ENCODE measurements at places on chromosomes 3 and 15.

DNA sequence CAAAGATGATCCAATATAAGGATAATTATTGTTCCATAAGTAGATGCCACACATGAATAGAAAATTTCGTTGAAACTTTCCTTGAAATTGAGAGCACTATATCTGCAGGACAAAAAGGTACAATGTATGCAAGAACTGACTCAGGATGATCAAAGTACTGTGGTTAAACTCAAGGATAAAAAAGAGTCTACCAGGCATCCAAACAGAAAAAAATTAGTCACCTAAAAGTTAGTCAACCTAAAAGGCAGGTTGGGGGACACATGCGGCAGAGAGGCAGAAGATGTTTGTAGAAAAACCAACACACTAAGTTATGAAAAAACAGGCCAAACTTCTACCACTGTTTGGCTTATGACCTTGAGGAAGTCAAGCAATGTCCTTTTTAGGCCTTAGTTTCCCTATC, 68.7 kb downstream of the GSK3B start:
- no peak for DNase-seq

DNA sequence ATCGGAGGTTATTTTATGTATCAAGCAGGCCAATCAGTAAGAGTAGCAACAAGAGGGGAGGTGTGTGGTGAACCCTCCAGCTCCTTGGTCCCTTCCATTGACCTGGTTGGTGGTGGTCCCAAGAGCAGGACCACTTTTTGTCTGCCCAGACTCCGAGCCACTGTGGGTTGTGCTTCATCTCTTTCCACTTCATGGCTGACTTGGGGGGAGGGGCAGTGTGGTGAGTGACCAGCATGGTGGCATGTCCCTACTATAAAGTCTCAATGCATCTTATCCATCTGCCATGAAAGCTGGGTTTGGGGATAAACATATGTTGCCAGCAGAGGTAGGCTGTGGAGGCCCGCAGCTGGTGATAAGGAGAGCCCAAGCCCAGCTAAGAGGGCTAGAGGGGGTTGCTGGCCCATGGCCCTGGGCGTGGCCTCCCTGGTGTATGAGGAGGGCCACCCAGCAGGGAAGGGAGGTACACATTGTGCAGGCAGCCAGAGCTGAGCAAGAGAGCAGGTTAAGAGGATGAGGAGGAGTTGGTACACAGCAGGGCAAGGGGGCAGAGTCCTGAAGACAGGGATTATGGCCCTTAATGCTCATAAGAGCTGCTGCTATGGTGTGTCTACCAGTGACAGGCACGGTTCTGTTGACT, 7.0 kb downstream of the AEN start:
- DNase-seq, result no peak

GRCh38 chr3:152564459-152564858, 270.5 kb upstream of the P2RY1 start:
- DNase-seq, result no peak

DNA sequence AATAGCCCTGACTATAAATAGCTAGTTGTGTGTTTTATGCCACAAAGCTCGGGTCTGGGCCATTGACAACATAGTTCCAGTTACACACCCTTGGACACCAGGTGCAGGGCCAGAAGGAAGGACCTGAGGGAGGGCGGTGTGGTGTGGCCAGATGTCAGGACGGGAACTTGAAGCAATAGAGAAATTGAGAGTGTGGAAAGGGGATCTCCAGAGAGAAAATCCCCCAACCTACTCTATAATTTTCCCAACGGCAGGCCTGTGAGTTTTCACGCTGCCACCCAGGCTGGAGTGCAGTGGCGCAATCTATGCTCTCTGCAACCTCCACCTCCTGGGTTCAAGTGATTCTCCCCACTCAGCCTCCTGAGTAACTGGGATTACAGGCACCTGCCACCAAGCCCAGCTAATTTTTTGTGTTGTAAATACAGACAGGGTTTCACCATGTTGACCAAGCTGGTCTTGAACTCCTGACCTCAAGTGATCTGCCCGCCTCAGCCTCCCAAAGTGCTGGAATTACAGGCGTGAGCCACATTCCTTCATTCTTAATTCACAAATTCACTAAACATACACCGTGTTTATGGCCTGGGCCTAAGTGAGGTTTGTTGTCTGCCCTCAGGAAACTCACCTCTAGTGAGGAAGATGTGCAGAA, 70.8 kb upstream of the KLF13 start:
- no peak for DNase-seq

DNA sequence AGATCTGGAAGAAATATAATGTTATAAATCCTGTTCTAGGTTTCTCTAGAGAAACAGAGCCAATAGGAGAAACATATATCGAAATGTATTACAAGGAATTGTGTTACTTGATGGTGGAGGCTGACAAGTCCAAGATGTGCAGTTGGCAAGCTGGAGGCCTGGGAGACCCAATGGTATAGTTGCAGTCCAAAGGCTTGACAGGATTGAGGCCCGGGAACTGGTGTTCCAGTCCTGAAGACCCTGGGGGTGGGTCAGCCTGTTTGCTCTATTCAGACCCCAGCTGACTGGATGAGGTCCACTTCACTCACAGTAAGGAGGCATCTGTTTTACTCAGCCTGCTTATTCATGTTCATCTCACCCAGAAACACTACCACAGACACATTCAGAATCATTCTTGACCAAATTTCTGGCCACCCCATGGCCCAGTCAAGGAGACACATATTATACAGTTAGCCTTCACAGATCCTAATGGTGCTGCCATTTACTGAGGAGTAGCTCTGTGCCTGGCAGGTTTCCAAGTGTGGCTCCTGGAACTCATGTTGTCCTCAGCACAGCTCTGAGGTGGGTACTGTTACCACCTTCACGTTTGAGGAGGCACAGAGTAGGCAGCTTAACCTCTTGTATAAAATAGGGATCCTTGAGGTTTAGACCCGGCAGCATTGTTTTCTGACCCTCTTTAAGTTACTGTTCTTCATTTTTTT, 3.7 kb downstream of the TRAK1 start:
- no peak for DNase-seq

- no peak for DNase-seq
These were observed 14.9 kb upstream of the C3orf22 start for GRCh38 chr3:126573492-126574117.

DNA sequence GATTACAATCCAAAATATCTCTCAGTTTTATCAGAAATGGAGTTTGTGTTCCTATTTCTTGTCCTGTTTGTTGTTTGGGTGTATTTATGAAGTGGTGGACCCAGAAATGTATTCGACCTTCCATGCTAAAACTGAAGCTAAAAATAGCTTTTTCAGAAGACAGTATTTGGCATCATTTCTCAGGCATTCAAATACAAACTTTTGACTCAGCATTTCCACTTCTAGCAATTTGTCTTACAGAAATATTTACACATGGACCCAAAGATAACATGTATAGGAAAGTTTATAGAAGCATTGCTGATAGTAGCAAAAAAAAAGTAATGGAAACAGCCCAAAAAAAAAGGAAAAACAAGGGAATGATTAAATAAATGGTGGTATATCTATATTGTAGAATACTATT, 156.3 kb downstream of the HCN4 start:
- no peak for DNase-seq

- peak; percentile 0 for DNase-seq
These were observed 225.3 kb upstream of the LYSMD4 start for GRCh38 chr15:99958426-99959097.

- DNase-seq, result no peak
These were observed 17.0 kb downstream of the ACAP2 start for GRCh38 chr3:195425849-195426248.

GRCh38 chr3:104628185-104628789, 738.4 kb upstream of the ALCAM start:
- peak; percentile 24 for DNase-seq

GRCh38 chr3:180267202-180267843, 230.6 kb upstream of the PEX5L start:
- DNase-seq, result no peak

DNA sequence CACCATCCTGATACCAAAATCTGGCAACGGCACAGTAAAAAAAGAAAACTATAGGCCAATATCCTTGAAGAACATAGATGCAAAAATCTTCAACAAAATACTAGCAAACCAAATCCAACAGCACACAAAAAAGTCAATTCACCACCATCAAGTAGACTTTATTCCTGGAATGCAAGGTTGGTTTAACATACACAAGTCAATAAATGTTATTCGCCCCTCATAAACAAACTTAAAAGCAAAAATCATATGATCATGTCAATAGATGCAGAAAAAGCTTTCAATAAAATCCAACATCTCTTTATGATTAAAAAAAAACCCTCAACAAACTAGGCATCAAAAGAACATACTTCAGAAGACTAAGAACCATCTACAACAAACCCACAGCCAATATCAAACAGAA, 252.9 kb downstream of the UACA start:
- DNase-seq, result no peak

- DNase-seq, result no peak
These were observed 22.3 kb downstream of the CFAP92 start for GRCh38 chr3:128971421-128972100.

DNA sequence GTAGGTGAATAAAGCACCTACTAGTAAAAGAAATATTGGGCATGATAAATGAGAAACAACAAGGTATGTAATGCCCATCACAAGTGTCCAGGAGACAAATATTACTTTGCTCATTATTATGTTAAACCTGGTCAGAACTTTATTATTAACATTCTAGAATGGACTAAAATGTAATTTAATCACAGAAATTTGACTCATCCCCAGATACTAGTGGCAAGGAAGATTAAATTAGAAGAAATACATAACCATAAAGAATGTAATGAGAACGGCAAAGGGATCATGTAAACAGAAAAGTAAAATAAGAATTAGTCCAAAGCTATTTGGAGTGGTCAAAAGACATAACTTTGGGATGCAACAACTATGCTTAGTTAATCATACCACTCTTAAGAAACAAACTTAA, 71.2 kb upstream of the STAC start:
- no peak for DNase-seq

GRCh38 chr15:25693321-25694238, 169.5 kb downstream of the ATP10A start:
- no peak for DNase-seq

DNA sequence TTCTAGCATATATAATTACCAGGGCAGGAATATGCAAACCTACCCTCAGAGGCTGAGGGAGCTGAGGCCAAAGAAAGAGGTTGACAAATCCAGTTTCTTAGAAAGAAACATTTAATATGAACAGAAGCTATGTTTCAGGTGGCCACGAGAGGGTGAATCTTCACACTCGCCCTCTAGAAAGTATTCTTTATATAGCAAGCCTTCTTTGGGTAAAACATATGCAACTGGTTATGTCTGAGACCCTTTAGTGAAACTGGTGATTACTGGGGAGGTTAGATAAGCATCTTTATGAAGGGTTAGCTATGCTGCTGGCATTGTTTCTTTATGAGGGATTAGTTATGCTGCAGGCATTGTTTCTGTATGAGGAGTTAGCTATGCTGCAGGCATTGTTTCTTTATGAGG, 50.7 kb upstream of the GOLGA6L2 start:
- DNase-seq, result no peak

- DNase-seq, result no peak
These were observed 71.5 kb upstream of the GALNT15 start for GRCh38 chr3:16102905-16103364.

- DNase-seq, result no peak
These were observed 195.9 kb upstream of the LRRN1 start for GRCh38 chr3:3603351-3603750.

GRCh38 chr3:119726909-119727308, 24.1 kb downstream of the CFAP91 start:
- no peak for DNase-seq

DNA sequence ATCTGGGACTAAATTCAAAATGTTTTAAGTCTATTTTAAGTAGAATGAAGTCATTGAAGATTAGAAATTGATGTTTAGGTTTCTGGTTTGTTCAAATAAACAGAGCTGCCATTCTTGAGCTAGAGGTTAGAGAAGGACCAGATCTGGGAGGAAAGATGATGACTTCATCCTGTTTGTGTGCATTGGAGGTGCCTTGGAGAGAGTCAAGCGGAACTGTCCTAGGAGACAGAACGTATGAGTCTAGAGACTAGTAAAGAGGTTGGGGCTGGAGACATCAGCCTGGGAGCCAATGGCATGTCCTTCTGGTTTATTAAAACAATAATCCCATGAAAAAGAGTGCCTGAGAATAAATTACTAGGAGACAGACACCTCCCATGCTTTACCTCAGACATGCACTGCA, 303.4 kb downstream of the KBTBD8 start:
- no peak for DNase-seq

GRCh38 chr15:26134152-26134551, 271.0 kb upstream of the ATP10A start:
- no peak for DNase-seq

- peak; percentile 22 for DNase-seq
These were observed 7.3 kb downstream of the RAB27A start for GRCh38 chr15:55282284-55282833.

- DNase-seq, result peak; percentile 77
These were observed at the start of gene TPM1 for GRCh38 chr15:63041974-63042876. TPM1 (plus strand) TSS chr15:63042747; CDS start chr15:63042830, 83 bp downstream.

DNA sequence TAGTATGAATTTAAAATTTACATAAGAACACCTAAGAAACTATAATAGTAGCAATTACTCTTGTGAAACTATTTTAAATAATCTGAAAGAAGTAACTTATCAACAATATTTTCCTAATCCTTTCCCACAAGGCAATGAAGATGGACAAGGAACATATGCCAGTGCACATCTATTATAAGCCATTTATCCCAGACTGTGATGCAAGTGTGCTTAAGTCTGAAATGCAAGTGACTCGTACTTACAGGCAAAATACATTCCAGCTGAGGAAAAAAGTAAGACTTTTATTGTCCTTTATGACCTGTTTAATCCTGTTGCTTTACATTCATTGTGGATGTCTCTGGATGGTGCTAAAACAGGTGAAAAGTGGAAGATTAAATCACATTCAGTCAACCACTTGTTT, 709.4 kb downstream of the ZNF385D start:
- DNase-seq, result no peak

GRCh38 chr15:88249220-88249619, 7.3 kb downstream of the NTRK3 start:
- no peak for DNase-seq

DNA sequence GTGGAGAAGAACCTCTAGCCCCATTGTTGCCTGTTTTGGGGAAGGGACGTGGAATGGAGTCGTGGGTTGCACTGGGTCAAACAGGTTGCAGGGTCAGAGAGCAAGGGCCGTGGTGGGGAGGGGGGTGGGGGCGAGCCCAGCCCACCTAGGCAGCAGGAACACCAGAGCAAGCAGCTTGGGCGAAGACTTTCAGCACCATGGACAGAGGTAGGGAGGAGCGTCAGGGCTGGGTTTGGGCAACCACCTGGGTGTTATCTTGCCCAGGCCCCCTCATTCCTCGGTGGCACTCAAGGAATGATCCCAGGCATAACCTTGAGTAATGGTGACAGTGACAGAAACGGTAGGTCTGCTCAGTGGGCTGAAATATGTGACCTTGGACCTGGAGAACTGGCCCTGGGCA, 45.9 kb upstream of the TMEM115 start:
- DNase-seq, result peak; percentile 55

GRCh38 chr3:106160396-106160795, 291.6 kb upstream of the CBLB start:
- DNase-seq, result no peak

GRCh38 chr15:57683481-57683880, 23.0 kb upstream of the POLR2M start:
- no peak for DNase-seq
